Tracheal epithelial cell (primary cell): ENCODE measurements at places on chromosomes 11 and 22. TPM values are rescaled to one million over a fixed set of nuclear protein-coding genes. Genes with fewer than 3 reads are reported as not detected.

The SAMM50 gene
- 28.8 and 34.5 TPM in 2 replicates for total RNA-seq

The RASSF10 gene
- total RNA-seq, result 1.2 and 1.5 TPM in 2 replicates

The ANO5 gene
- total RNA-seq, result under 0.01 and 1.2 TPM in 2 replicates

The SIAE gene
- total RNA-seq, result 12.8 and 16.9 TPM in 2 replicates

The BIK gene
- total RNA-seq, result 61.0 and 99.3 TPM in 2 replicates

The KRTAP5-10 gene
- total RNA-seq, result not detected in 2 replicates

The SNAP29 gene
- 3.9 and 6.4 TPM in 2 replicates for total RNA-seq

The KDELR3 gene
- total RNA-seq, result 3.2 and 25.3 TPM in 2 replicates

The FGF4 gene
- not detected in 2 replicates for total RNA-seq

The IGLL1 gene
- not detected in 2 replicates for total RNA-seq
